ENCODE measurements at places on chromosomes 3 and 15. TPM values are rescaled to one million over a fixed set of nuclear protein-coding genes. Genes with fewer than 3 reads are reported as not detected.

SNX22 gene
- total RNA-seq = not detected

SLC15A2 gene
- 2.0 TPM for total RNA-seq

GOLGA6A gene
- not detected for total RNA-seq

SAMD7 gene
- total RNA-seq = not detected

- DNase-seq = no peak
These were observed 1.4 kb upstream of the MUC13 start for GRCh38 chr3:124935794-124936542.

DNA sequence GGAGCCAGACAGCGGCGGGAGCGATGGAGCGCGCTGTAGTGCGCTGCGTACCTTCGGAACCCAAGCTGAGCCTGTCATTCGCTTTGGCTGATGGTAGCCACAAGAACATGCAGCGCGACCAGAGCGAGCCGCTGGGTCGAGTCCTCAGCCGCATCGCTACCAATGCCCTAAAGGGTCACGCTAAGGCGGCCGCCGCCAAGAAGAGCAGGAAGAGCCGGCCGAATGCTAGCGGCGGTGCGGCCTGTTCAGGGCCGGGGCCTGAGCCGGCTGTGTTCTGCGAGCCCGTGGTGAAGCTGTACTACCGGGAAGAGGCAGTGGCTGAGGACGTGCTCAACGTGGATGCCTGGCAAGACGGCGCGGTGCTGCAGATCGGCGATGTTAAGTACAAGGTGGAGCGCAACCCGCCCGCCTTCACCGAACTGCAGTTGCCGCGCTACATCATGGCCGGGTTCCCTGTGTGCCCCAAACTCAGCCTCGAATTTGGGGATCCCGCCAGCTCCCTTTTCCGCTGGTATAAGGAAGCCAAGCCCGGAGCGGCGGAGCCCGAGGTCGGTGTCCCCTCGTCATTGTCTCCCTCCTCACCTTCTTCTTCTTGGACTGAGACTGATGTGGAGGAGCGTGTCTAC, 498 bp downstream of the PDE12 start:
- DNase-seq = peak; percentile 86

GRCh38 chr3:101660714-101661113, 16.2 kb downstream of the ZBTB11 start:
- DNase-seq = no peak

- DNase-seq = no peak
These were observed 22.8 kb downstream of the HCLS1 start for GRCh38 chr3:121637922-121638321.

GRCh38 chr3:57956833-57957174, 51.4 kb upstream of the FLNB start:
- DNase-seq = no peak
